ENCODE measurements at places on chromosomes 6 and 20.

DNA sequence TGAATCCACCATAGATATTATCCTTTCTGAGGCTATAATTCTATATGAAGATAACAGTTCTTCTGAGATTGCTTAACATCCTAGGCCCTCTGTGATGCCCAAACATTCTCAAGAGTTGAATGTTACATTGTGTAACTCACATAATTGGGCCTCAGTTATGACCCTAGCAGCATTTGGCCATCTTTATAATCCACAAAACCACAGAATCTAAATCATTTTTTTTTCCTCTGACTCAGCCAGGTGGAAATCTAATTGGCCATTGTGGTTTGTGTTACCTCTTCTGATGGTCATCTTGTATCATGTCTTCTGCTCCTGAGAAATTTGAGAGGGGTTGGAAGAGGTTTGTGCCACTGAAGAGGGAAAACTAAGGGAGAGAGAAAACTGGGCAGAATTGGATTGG is 99.5 kb downstream of the LINC00237 start:
- no peaks in the 10 kb centered on the region for H3K4me1 ChIP-seq
- no peaks in the 10 kb centered on the region for H3K36me3 ChIP-seq
- H3K27me3 ChIP-seq, result no peaks in the 10 kb centered on the region
- no peak overlapping the region for H3K27ac ChIP-seq

DNA sequence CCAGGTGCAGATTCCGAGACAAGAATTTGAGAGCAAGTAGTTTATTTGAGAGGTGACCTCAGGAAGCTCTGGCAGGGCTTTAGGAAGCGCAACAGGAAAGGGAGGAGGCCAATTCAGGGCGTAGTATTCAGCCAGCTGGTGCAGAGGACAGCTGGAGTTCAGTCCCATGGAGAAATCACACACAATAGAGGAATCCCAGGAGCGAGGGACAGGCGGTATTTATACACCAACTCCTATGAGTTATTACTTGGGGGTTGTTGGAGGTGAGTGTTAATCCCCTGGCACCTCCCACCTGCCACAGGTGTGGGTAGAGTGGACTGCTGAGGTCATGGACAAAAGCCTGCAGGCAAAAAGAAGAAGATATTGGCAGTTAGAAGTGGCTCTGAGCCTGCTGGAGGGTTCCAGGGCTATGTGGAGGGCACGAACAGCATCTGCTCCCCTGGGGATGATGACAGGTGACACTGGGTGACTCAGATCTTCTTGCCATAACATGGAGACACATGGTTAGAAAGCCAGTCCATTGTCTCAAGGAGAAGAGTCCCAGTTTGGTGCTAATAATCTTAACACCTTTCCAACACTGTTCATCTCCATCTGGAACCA is 13.9 kb upstream of the SULF2 start:
- H3K36me3 ChIP-seq, result no peaks in the 10 kb centered on the region
- H3K4me3 ChIP-seq, result no peak overlapping the region
- H3K27me3 ChIP-seq, result no peaks in the 10 kb centered on the region
- no peak overlapping the region for H3K27ac ChIP-seq

DNA sequence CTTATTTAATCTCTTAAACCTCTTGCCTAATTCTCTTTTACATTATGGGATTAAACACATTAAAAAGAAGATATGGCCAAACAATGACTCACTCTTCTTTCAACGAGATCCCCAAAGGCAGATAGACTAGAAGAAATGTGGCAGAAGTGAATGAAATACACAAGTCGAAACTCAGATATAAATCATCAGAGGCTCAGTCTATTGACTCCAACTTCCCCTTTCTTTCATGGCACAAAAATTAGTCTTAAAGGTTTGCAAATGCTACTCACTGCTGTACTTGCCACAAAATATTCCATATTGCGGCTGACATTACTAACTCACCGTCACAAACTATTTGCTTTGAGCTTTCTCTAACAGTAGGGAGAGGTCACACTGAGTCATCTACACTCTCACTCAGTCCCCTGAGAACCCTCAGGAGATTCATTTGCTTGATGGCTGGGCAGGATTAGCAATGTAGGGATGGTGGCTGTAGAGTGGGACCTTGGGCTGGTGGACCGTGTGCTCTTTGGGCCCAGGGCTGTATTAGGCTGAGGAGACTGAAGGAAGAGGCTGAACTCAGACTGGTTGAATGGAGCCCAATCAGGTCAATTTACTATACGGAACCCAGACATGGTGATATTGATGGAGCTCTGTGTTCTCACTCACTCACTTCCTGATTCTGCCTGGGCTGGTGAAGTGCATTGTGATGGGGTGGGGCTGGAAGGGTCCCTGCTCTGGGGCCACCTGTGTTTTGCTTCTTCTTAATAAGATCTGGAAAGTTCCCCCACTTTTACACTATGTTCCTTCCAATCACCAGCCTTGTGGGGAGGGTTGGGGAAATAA is 42.8 kb upstream of the UBR2 start:
- DNase-seq, result no peak
- H3K36me3 ChIP-seq, result no peaks in the 10 kb centered on the region
- no peaks in the 10 kb centered on the region for H3K4me1 ChIP-seq
- H3K27me3 ChIP-seq, result peaks cover 2% of the 10 kb centered on the region

GRCh38 chr20:48120120-48120519 is 334.8 kb upstream of the SULF2 start:
- no peaks in the 10 kb centered on the region for H3K4me1 ChIP-seq
- H3K4me3 ChIP-seq, result no peak overlapping the region
- no peaks in the 10 kb centered on the region for H3K36me3 ChIP-seq
- H3K27me3 ChIP-seq, result no peaks in the 10 kb centered on the region

- H3K4me1 ChIP-seq, result peaks cover 13% of the 10 kb centered on the region
- H3K27me3 ChIP-seq, result no peaks in the 10 kb centered on the region
- no peak for DNase-seq
- H3K36me3 ChIP-seq, result no peaks in the 10 kb centered on the region
Measured at GRCh38 chr6:33642897-33643296, 21.8 kb downstream of the ITPR3 start.

GRCh38 chr6:43013097-43013842 is 476 bp downstream of the MEA1 start:
- no peak overlapping the region for H3K27ac ChIP-seq
- H3K27me3 ChIP-seq, result no peaks in the 10 kb centered on the region
- peaks cover 72% of the 10 kb centered on the region for H3K36me3 ChIP-seq

GRCh38 chr6:53486679-53487078 is 58.2 kb downstream of the GCLC start:
- DNase-seq, result no peak
- H3K4me1 ChIP-seq, result no peaks in the 10 kb centered on the region
- no peak overlapping the region for H3K4me3 ChIP-seq
- H3K27me3 ChIP-seq, result no peaks in the 10 kb centered on the region
- no peak overlapping the region for H3K27ac ChIP-seq

DNA sequence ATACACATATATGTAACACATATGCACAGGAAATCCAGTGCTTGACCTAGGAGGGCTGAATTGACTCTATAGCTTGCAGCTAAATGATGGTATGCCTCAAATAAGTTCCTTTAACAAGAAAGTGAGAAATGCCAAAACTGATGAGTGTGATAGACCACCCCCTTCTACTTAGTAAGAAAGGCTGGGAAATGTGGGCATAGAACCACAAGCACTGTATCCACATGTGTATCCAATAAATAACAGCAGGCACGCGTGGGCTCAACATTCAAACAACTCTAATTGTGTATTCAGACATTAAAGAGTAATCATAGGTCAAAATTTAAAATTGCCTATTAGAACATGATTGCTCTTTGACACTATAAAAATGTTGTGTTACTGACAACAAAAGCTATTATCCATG is 54.1 kb downstream of the FAM83B start:
- no peaks in the 10 kb centered on the region for H3K27me3 ChIP-seq
- DNase-seq, result no peak
- H3K4me3 ChIP-seq, result no peak overlapping the region
- H3K36me3 ChIP-seq, result no peaks in the 10 kb centered on the region

DNA sequence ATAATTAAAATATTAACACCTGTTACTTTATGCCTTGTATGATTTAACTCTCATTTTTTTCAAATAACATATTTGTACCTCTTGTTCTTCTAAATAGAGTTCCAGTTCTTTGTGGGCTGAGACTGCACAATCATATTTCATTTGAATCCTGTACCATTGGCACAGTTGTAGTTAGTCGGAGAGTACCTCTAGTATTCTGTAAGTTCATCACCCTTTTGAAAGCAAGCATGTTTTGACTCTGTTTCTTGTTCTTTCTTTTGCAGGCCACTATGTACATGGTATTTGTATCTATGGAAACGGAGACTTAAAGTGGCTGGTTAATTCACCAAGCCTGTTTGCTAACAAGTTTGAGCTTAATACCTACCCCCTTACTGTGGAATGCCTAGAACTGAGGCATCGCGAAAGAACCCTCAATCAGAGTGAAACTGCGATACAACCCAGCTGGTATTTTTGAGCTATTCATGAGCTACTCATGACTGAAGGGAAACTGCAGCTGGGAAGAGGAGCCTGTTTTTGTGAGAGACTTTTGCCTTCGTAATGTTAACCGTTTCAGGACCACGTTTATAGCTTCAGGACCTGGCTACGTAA is 68.2 kb downstream of the C6orf52 start:
- H3K36me3 ChIP-seq, result peaks cover 13% of the 10 kb centered on the region
- H3K4me1 ChIP-seq, result peaks cover 4% of the 10 kb centered on the region
- no peak overlapping the region for H3K4me3 ChIP-seq
- H3K27ac ChIP-seq, result peak overlapping the region; percentile 38
- DNase-seq, result peak; percentile 11

DNA sequence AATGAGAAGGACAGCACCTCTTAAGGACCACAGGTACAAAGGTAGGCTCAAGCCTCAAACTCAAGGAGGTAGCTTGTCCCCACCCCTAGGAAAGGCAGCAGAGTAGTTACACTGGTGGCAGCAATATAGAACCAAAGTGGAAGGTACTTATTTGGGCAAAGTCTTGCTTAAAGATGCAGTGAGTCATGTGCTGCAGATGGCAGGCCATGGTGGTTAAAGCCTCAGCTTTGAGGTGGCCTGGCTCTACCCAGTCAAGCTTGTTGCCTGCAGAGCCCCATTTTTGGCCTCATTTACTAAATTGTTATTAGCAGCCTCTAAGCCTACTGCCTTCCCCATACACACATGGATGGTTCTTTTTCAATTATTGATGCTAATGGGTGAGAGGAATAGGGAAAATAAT is 146.0 kb downstream of the ELOVL4 start:
- H3K4me1 ChIP-seq, result peaks cover 11% of the 10 kb centered on the region
- no peak overlapping the region for H3K27ac ChIP-seq
- no peaks in the 10 kb centered on the region for H3K27me3 ChIP-seq
- H3K4me3 ChIP-seq, result no peak overlapping the region

GRCh38 chr6:4599924-4600323 is 176.3 kb upstream of the CDYL start:
- no peak overlapping the region for H3K4me3 ChIP-seq
- no peak for DNase-seq
- H3K4me1 ChIP-seq, result no peaks in the 10 kb centered on the region
- no peaks in the 10 kb centered on the region for H3K36me3 ChIP-seq
- H3K27ac ChIP-seq, result no peak overlapping the region

- peaks cover 95% of the 10 kb centered on the region for H3K36me3 ChIP-seq
- no peak overlapping the region for H3K27ac ChIP-seq
- H3K4me3 ChIP-seq, result no peak overlapping the region
- H3K27me3 ChIP-seq, result no peaks in the 10 kb centered on the region
Measured at GRCh38 chr20:41145821-41146620, 8.7 kb downstream of the PLCG1 start.

GRCh38 chr6:25136854-25137253 is 142.3 kb upstream of the CARMIL1 start:
- no peaks in the 10 kb centered on the region for H3K27me3 ChIP-seq
- H3K27ac ChIP-seq, result no peak overlapping the region
- no peaks in the 10 kb centered on the region for H3K36me3 ChIP-seq
- H3K4me1 ChIP-seq, result no peaks in the 10 kb centered on the region
- no peak for DNase-seq
- no peak overlapping the region for H3K4me3 ChIP-seq

DNA sequence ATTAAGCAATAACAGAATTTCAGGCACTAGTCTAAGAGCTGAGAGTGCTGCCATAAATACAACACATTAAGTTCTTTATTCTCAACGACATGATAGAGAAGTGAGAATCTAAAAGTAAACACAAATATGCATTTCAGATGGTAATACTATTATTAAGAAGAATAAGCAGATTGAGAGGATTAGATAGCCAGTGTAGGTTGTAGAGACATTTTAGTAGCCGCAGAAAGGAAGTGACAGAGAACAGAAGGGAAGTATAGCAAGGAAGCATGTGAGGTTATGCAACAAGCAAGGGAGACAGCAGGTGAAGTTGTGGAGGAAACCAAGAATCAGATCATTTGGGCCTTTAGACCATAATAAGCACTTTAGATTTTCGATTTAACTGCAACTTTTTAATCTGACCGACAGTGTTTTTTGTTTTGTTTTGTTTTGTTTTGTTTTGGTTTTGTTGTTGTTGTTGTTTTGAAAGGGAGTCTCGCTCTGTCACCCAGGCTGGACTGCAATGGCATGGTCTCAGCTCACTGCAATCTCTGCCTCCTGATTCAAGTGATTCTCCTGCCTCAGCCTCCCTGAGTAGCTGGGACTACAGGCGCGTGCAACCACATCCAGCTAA is 737.0 kb upstream of the ADGRB3 start:
- H3K36me3 ChIP-seq, result no peaks in the 10 kb centered on the region
- no peak overlapping the region for H3K4me3 ChIP-seq
- H3K27me3 ChIP-seq, result no peaks in the 10 kb centered on the region

Data from neuronal stem cell (in vitro differentiated cells).